Neural cell (in vitro differentiated cells): ENCODE measurements at places on chromosomes 12 and 14. TPM values are rescaled to one million over a fixed set of nuclear protein-coding genes. Genes with fewer than 3 reads are reported as not detected.

The MMP17 gene
- 79.0 and 93.5 TPM in 2 replicates for polyA plus RNA-seq

The ADGRD1 gene
- 1.7 and 2.2 TPM in 2 replicates for polyA plus RNA-seq

The SERPINA10 gene
- not detected in 2 replicates for polyA plus RNA-seq

The A2ML1 gene
- 0.08 TPM in 1 of 2 replicates, not detected in the other for polyA plus RNA-seq

The FBXW8 gene
- 4.9 and 5.6 TPM in 2 replicates for polyA plus RNA-seq

The C14orf180 gene
- not detected in 2 replicates for polyA plus RNA-seq

The IQSEC3 gene
- 2.4 and 5.4 TPM in 2 replicates for polyA plus RNA-seq

The NTN4 gene
- polyA plus RNA-seq = 8.2 and 12.4 TPM in 2 replicates

The CISTR gene
- polyA plus RNA-seq = not detected in 2 replicates

The TSPAN19 gene
- polyA plus RNA-seq = 3.5 and 4.8 TPM in 2 replicates

The YBX3 gene
- 3.4 and 7.3 TPM in 2 replicates for polyA plus RNA-seq

The TC2N gene
- polyA plus RNA-seq = 0.54 and 2.1 TPM in 2 replicates

The TMEM260 gene
- polyA plus RNA-seq = 56.0 and 67.0 TPM in 2 replicates

The MRPL42 gene
- polyA plus RNA-seq = 236 and 260 TPM in 2 replicates

The KRT85 gene
- polyA plus RNA-seq = not detected in 2 replicates

The SYNDIG1L gene
- 2.0 and 2.1 TPM in 2 replicates for polyA plus RNA-seq

The RPGRIP1 gene
- polyA plus RNA-seq = not detected in 2 replicates

The PPFIA2 gene
- polyA plus RNA-seq = 56.6 and 65.3 TPM in 2 replicates

The TSPAN11 gene
- 4.6 and 5.6 TPM in 2 replicates for polyA plus RNA-seq

The OAS2 gene
- not detected in 2 replicates for polyA plus RNA-seq

The HCFC2 gene
- 50.0 and 62.4 TPM in 2 replicates for polyA plus RNA-seq

The GPRC5D gene
- polyA plus RNA-seq = not detected in 2 replicates

The KLRF1 gene
- not detected in 2 replicates for polyA plus RNA-seq

The INSM2 gene
- 0.98 and 2.4 TPM in 2 replicates for polyA plus RNA-seq

The NEUROD4 gene
- polyA plus RNA-seq = not detected in 2 replicates

The GPD1 gene
- 1.5 and 4.0 TPM in 2 replicates for polyA plus RNA-seq

The BCL11B gene
- polyA plus RNA-seq = 98.9 and 104 TPM in 2 replicates

The TAC3 gene
- 2.5 TPM in 1 of 2 replicates, not detected in the other for polyA plus RNA-seq

The USP44 gene
- 3.2 and 3.7 TPM in 2 replicates for polyA plus RNA-seq

The TAS2R46 gene
- polyA plus RNA-seq = not detected in 2 replicates

The TAS2R14 gene
- polyA plus RNA-seq = 13.5 and 14.9 TPM in 2 replicates

The INHBC gene
- not detected in 2 replicates for polyA plus RNA-seq

The KRT72 gene
- polyA plus RNA-seq = not detected in 2 replicates
